ENCODE measurements at places on chromosomes 13 and 19. TPM values are rescaled to one million over a fixed set of nuclear protein-coding genes. Genes with fewer than 3 reads are reported as not detected.

CAMSAP3 gene
- 7.0 TPM for total RNA-seq

POU2F2 gene
- 0.26 TPM for total RNA-seq

ZNF235 gene
- total RNA-seq = 6.1 TPM

C1QTNF9B gene
- not detected for total RNA-seq

SULT2A1 gene
- total RNA-seq = not detected

Measured in bronchial epithelial cell (primary cell).